ENCODE measurements at places on chromosomes 16 and 17.

DNA sequence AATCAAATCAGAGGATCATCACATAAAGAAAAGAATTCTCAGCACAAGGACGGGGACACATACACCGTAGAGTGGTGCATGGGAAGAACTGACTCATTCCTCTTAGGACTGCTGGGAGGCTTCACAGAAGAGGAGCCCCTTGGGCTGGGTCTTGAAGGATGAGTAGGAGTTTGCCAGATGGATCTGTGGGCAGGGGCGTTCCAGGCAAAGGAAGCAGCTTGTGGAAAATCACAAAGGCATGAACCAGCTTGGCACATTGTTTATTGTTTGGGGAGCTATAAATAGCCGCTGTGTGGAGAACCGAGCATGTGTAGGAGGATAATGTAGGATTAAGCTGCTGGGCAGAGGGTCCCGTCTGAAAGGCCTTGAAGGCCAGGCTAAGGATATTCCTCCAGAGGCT lies 5.1 kb upstream of the SLC16A11 start:
- no peak for DNase-seq

GRCh38 chr17:4332296-4332970 lies 34.0 kb downstream of the UBE2G1 start:
- no peak for DNase-seq

- no peak for DNase-seq
Measured at GRCh38 chr17:82878527-82878926, 38.7 kb upstream of the ZNF750 start.

- DNase-seq: no peak
Measured at GRCh38 chr17:82399601-82400101, 18.5 kb upstream of the HEXD start.

DNA sequence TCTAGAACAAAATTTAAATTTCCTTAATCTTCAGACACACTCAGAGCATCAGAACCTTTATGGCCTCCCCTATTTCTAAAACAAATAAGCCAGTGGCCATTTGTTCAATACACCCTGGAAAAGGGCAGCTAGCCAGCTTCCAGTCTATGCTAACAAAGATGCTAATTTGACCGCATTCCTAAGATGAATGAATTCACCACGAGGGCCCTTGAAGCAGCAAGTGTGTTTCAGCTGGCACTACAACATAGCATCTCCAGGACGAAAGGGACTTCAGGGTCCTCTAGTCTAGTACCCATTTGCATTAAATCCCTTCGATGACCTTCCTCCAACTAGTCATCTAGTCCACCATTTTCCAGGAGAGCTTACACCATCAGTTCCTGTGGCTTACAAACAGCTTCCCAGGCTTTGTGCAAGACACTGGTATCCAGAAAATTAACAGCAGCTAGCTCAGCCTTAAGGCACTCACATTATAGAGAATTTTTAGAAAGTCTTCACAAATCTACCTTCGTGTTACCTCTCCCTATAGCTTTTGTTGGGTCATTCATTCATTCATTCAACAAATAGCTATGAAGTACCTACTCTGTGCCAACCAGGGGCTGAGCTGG lies 10.9 kb downstream of the KRT37 start:
- no peak for DNase-seq

DNA sequence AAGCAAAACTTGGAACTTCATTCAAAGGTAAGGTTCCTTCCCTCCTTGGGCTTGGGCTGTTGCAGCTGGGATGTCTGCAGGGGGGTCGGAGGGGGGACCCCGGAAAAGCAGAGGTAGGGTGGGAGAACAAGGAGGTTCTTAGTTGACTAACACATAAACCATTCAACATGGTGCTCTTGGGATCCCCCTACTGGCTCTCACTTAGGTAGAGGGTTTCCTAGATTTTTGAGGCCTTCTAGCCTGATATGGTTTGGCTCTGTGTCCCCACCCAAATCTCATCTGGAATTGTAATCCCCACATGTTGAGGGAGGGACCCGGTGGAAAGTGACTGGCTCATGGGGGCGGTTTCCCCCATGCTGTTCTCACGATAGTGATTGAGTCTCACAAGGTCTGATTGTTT lies 93.9 kb downstream of the RGS9 start:
- no peak for DNase-seq

- no peak for DNase-seq
Measured at GRCh38 chr16:81936209-81937000, 74.9 kb downstream of the SDR42E1 start.

DNA sequence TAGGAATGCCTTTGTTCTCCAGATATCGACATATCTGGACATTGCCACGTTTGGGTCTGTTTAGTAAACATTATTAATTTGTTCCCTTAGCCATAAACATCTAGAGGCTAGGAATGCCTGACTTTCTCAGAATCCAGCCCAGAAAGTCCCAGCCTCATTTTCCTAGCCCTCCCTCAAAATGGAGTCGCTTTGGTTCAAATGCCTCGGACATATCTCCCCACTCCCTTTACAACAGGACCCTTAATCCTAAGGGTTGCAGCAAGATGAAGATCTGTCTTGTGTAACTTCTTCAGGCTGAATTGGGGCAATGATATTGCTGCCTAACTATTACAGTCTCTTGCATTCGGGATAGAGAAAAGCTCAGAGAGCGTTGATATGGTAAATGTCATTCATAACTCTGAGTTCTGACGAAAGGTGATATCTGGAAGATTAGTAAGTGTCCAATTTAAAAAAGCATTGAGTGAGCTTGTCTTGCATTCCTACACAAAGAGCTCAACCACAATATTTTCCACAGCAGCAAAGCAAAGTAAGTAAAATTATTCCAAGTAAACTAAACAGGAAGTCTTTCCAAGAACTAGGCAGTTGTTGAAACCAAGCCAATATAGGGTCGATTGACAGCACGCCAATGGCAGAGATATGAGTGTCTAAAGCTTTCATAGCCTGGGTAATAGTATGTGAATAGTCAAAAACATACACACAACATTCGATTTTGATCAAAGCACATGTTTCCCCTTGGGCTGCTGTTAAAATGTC lies 46.0 kb upstream of the ARL4D start:
- no peak for DNase-seq

DNA sequence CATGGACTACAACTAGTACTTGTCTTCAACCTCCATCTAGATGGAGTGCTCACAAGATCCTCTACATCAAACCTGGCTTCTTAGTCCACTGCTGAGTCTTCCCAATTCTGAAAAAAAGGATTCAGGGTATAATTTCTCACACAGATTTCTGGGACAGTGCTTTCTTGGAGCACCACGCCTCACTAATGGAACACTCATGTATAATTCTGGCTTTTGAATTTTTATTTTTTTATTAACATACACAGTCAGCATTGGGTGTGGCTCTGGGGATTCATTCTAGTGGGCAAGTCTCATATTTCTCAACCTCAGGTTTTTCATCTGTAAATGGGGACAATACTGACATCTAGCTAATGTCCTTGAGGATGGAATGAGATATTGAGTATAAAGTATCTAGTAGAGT lies 696.0 kb downstream of the WWOX start:
- DNase-seq: no peak

DNA sequence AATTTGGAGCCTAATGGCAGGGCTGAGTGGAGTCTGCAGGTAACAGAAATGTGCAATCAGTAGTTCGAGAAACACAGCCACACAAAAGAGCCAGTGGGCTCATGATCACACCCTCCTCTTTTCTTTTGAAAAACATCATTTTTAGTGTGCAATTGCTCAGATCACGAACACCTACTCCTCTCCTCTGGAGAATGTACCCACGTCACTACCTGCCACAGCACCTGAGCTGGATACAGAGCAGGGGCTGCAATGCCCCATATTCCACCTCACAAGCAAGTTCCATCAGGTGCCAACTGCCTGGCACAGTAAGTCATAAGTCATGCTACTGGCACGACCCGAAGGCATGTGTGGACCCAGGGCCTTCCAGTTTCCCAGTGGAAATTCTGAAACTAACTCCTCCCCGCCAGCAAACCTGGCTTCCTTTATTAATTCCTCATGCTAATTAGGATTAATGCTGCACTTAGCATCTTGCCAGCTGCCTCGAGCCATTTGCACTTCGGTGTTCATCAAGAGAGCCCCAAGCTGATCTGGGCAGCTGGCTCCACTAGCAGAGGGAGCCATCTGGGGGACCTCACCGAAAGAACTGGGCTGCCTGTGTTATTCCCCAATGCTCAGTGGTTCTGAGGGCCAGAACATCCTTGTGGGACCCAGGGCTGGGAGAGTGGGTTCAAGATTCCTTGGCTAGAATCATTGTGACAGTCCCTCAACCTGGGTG lies 2.4 kb downstream of the CACNG4 start:
- DNase-seq: no peak

- DNase-seq: no peak
Measured at GRCh38 chr16:47627721-47628120, 166.6 kb downstream of the PHKB start.

DNA sequence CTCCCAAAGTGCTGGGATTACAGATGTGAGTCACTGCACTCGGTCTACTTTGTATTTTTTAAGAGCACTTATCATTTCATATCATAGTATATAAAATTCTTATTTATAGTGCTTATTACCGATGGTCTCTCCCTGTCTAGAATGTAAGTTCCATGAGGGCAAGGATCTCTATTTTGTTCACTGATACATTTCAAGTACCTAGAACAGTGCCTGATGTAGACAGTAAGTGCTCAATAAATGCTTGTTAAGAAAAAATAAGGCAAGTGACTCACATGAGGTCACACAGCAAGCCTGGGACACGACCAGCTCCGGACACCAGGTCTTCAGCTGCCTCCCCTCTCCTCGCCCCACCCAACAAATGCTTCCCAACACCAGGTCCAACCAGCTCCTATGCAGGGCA lies 23.9 kb downstream of the TRPV3 start:
- no peak for DNase-seq

DNA sequence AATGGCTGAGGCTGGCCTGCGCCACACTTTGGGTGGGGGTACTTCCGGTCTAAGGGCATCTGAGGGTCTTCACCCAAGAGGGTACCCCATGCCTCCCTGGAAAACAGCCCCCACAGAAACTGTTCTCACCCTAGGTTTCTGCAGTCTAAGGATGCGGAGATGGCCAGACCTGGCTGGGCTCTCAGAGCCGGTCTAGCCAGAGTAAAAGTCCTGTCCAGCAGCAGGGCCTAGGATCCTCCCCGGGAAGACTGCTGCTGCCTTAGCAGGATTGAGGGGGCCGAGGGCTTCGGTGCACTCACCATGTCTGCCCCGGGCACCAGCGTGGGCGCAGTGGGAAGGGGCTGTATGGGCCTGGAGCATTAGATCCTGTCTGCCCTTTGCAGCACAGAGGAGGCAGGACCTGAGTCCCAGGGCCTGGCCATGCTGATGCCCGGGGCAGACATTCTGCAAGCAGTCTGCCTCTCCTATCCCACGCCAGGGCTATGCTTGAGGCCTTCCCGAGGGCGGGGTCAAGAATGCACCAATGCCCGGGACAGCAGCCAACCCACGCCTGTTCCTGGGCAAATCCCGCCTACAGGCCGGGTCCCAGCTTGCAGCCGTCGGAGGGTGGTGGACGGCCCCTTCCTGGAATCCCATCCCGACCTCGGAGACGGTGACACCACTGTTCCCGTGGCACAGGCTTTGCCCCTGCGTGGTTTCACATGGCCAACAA lies 54.7 kb downstream of the CBFA2T3 start:
- no peak for DNase-seq

DNA sequence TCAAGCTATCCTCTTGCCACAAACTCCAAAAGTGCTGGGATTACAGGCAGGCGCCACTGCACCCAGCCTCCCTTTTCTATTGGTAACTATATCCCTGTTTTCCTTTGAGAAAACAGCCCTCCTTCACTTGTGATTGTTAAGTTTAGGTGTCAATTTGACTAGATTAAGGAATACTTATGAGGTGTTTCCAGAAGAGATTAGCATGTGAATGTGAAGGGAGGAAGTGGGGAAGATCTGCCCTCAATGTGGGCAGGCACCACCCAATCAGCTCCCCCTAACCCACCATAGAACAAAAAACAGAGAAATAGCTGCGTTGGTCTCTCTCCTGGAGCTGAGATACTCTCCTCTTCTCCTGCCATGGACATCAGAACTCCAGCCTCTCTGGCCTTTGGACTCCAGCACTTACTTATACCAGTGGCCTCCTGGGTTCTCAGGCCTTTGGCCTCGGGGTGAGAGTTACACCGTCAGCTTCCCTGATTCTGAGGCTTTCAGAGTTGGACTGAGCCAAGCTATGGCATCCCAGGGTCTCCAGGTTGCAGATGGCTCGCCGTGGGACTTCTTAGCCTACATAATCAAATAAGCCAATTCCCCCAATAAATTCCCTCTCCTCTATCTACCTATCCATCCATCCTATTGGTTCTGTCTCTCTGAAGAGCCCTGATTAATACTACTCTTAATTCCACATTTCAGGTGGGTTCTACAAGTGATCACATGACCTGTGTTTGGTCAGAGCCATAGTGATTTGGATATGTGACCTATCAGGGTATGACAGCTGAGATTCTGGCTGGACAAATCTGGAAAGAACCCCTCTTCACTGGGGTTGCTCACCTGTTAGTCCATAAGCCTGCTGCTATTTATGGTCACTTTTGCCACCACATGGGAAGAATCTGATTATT lies 12.0 kb upstream of the STAT3 start:
- no peak for DNase-seq

- no peak for DNase-seq
Measured at GRCh38 chr16:19315889-19316433, 30.4 kb downstream of the CLEC19A start.

- no peak for DNase-seq
Measured at GRCh38 chr16:15425861-15426260, 8.5 kb upstream of the BMERB1 start.

DNA sequence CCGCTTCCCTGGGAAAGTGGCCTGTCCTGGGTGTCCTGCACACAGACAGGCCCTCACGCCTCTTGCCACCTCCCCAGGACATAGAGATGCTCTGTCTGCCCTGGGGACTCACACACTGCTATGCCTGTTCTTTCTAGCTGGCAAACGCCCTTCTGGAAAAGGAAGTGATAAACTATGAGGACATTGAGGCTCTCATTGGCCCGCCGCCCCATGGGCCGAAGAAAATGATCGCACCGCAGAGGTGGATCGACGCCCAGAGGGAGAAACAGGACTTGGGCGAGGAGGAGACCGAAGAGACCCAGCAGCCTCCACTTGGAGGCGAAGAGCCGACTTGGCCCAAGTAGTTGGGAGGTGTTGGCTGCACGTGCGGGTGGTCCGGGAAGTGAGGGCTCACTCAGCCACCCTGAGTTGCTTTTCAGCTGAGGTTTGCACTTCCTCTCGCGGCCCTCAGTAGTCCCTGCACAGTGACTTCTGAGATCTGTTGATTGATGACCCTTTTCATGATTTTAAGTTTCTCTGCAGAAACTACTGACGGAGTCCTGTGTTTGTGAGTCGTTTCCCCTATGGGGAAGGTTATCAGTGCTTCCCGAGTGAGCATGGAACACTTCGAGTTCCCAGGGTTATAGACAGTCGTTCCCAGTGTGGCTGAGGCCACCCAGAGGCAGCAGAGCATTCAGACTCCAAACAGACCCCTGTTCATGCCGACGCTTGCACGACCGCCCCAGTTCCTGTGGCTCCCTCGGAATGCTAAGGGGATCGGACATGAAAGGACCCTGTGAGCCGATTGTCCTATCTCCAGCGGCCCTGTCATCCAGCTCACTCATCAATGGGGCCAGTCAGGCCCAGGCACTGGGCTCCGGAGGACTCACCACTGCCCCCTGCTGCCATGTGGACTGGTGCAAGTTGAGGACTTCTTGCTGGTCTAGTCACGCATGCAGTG lies 3.5 kb upstream of the RPL13 start:
- DNase-seq: peak; percentile 63
